ENCODE measurements at places on chromosomes 4 and X.

DNA sequence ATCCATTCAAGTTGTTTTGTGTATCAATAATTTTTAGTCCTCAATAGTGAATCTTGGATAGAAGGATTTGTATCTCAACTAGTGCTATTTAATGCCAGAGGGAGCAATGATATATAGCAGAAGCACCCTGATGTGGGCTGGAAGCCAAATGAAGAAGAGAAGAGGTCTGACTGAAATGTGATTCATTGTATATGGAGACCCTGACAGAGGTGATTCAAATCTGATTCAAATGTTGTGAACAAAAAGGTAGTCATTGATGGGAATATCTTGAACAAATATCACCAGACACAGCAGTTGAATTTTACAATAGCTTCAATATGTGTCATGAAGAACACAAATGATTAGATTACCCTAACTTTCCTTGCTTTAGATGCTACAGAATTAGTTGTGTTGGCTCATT is 27.5 kb upstream of the SULT1B1 start:
- DNase-seq, result no peak

GRCh38 chr4:44738615-44739014 is 12.3 kb upstream of the GNPDA2 start:
- DNase-seq, result no peak

GRCh38 chrX:68433981-68434299 is 645 bp upstream of the OPHN1 start:
- DNase-seq, result no peak

- no peak for DNase-seq
Measured at GRCh38 chrX:120485315-120485637, 16.2 kb upstream of the LAMP2 start.

- DNase-seq, result no peak
Measured at GRCh38 chr4:141635736-141636081, 674 bp upstream of the IL15 start.

DNA sequence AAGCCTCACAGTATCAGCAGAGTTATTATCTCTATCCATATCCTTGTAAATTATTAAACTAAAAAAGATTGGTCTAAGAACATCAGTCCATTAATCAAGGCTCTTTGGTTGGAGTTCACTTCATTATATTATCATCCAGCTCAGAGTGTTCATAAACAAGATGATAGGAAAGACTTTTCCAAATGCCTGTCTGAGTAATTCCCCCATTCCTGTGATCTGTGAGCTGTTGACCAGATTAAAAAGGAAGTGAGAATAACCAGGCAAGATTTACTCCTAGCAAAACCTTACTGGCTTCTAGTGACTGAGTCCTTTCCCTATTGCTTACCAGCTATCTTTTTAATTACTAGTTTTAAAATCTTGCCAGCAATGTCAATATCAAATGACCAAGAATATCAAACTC is 14.9 kb downstream of the PKD2 start:
- DNase-seq, result no peak

DNA sequence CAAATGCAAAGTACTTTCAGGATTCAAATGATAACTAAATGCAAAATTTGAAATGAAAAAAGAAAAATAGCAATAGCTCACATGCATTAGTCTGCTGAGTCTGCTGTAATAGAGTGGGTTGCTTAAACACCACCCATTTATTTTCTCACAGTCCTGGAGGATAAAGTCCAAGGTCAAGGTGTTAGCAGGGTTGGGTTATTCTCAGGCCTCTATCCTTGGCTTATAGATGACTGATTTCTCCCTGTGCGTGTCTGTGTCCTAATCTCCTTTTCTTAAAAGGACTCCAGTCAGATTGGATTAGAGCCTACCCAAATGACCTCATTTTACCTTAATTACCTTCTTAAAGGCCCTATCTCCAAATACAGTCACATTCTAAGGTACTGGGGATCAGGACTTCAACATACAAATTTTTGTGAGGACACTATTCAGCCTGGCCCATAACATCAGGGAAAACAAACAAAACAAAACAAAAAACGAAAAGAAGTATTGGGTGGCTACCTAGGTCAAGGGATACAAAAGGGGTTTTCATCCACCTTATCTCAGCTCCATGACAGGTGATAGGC is 6.3 kb upstream of the TBL1X start:
- no peak for DNase-seq

- no peak for DNase-seq
Measured at GRCh38 chr4:16775411-16776154, 122.9 kb downstream of the LDB2 start.

GRCh38 chr4:173522160-173522950 is 7.7 kb downstream of the HAND2 start:
- DNase-seq, result peak; percentile 81

GRCh38 chr4:23113104-23113503 is 420.4 kb downstream of the GBA3 start:
- DNase-seq, result no peak

DNA sequence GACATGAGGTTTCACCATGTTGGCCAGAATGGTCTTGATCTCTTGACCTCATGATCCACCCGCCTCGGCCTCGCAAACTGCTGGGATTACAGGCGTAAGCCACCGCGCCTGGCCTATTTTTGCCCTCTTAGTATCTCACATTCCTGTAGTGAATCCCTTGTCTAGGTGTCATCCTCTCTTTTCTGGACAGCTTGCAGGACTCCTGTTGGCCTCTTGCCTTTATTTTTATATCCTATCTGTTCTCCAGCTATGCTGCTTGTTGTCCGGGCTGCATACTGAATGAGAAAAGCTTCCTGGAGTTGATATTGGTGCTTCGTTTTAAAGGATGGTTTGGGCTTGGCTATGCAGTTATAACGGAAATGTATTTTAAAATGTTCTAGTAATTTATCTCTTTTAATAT is 148.6 kb downstream of the TLL1 start:
- no peak for DNase-seq

- DNase-seq, result no peak
Measured at GRCh38 chr4:129355516-129355915, 259.6 kb downstream of the C4orf33 start.

DNA sequence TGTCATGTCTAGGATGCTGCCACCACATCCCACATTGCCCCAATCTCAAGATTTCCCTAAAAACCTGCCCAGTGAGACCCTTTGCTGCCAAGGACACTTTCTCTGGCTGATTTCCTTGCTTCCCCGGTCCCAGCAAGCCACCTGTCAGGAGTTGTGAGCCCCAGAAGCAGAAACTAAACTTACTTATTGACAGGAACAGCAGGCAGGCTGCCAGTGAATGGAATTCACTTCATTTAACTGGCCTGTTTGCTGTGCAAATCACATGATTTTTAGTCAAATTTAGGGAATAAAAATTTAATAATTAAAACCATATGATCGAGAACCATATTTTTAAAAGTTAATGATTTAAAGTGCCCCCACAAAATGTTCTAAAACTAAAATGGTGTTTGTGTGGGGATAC is 48.5 kb downstream of the MAMLD1 start:
- DNase-seq, result no peak

GRCh38 chrX:76555816-76556215 is 128.3 kb downstream of the MAGEE1 start:
- DNase-seq, result no peak

- no peak for DNase-seq
Measured at GRCh38 chr4:72767618-72768302, 198.7 kb upstream of the ADAMTS3 start.

DNA sequence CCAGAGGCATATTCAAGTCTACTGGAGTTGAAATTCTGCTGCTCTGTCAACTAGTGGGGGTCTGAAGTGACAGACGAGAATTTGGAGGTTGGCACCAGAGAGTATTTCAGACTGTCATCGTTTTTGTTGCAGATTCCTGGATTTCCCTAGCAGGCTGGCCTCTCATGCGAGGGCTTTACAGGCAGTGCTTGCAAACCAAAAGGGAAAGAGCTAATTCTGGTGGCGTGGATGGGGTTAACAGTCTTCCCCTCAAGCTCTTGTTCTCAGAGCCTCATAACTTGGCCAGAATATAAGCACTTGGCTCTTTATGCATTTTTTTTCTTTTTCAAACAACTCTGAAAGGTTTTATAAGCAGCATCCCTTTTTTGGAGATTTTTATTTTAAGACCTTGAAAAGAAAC is at the start of gene SPARCL1:
Gene SPARCL1, minus strand, starts transcription at position 190 of the 400 bp plus-strand sequence. CDS start 29,802 bp downstream, outside the sequence.
- DNase-seq, result no peak

DNA sequence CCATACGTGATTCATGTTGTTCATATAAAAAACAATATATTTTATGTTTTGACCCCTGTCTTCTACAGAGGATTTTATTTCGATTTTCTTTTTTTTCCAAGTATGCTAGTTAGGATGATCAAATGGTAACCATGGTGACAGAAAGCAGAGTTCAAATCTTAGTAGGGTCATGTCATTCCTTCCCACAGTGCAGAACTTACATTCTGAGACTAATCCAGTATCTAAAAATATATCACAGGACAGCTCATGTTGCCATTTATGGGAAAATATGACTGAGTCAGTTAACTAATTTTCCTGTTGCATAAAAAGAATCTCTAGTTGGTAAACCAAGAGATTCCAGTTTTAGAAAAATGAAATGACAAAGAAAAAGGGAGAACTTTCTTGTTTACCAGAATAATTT is 209.5 kb downstream of the PARM1 start:
- DNase-seq, result no peak

GRCh38 chr4:37646247-37646646 is 39.9 kb downstream of the RELL1 start:
- no peak for DNase-seq

DNA sequence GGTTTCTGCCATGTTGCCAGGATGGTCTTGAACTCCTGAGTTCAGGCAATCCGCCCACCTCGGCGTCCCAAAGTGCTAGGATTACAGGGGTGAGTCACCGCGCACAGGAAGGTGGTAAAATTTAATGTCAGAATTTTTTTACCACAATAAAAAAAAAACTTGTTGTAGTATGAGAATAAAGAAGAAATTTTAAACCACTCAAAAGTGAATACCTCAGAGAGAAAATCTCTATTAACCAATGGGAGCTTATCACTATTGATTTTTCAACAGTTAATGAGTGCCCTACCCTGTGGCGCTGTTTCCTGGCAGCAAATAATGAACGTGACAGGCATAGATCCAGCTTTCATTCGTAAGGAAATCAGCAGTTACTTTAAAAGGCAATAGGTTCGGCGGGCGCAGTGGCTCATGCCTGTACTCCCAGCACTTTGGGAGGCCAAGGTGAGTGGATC is 32.7 kb upstream of the SLC25A4 start:
- DNase-seq, result no peak

DNA sequence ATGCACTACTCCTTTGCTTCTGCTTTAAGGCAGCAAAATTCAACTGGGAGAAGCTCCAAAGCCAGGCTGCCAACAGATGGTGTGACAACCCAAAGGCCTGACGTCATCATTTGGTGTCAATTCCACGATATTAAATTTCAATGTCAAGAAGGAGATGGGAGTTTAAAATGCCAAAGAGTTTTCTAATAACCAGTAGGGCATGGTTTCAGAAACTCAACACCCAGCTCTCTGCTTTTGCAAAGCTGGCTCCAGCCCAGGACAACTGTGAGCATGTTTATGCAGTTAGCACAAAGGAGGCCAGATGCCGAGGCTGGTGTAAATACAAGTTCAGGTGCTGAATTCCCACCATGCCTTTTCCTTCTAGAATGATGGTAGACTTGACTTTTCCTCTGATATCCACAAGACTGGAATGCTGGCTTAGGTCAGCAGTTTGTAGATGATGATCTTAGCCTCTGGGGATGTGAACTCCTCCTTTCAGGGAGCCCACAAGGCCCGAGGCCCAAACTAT is 67.3 kb downstream of the AFAP1 start:
- DNase-seq, result no peak

- no peak for DNase-seq
Measured at GRCh38 chr4:147749811-147750321, 18.0 kb downstream of the ARHGAP10 start.

DNA sequence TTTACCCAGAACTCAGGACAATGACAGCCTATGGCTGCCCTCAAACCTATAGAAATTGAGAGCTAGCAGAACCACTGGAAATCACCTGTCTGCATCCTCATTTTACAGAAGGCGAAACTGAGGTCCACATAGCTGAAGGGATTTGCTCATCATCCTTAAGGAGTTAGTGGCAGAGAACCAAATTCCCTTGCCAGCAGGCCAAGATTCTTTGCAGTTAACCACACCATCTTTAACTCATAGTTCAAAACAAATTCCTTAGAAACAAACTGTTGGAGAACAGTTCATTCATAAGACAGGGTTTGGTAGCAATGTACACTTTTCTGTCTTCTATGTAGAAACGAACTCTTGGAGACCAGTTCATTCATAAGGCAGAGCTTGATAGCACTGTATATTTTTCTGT is 37.9 kb upstream of the RAP2C start:
- no peak for DNase-seq

- DNase-seq, result no peak
Measured at GRCh38 chrX:153412746-153413720, 1.8 kb downstream of the ZFP92 start.

GRCh38 chr4:109648266-109648996 is 54.8 kb downstream of the CASP6 start:
- no peak for DNase-seq

GRCh38 chr4:15232366-15233263 is 195.2 kb upstream of the C1QTNF7 start:
- DNase-seq, result no peak

DNA sequence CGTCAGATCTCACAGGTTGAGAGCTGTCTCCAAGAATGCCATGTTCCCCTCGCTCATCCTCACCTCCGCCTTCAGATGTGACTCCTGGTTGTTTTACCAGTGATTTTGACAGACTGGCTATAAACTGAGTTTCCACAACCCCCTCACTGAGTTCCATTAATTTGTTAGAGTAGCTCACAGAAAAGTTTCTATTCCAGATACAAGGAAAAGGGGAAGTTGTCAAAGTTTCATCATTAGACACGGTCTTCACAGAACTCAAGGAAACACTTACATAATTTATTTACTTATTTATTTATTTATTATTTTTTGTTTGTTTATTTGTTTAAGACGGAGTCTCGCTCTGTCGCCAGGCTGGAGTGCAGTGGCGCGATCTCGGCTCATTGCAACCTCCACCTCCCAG is 55.7 kb upstream of the IQSEC2 start:
- no peak for DNase-seq

GRCh38 chr4:151641167-151641566 is 119.6 kb downstream of the GATB start:
- no peak for DNase-seq

GRCh38 chrX:74613370-74614092 is 893 bp downstream of the RLIM start:
- no peak for DNase-seq

DNA sequence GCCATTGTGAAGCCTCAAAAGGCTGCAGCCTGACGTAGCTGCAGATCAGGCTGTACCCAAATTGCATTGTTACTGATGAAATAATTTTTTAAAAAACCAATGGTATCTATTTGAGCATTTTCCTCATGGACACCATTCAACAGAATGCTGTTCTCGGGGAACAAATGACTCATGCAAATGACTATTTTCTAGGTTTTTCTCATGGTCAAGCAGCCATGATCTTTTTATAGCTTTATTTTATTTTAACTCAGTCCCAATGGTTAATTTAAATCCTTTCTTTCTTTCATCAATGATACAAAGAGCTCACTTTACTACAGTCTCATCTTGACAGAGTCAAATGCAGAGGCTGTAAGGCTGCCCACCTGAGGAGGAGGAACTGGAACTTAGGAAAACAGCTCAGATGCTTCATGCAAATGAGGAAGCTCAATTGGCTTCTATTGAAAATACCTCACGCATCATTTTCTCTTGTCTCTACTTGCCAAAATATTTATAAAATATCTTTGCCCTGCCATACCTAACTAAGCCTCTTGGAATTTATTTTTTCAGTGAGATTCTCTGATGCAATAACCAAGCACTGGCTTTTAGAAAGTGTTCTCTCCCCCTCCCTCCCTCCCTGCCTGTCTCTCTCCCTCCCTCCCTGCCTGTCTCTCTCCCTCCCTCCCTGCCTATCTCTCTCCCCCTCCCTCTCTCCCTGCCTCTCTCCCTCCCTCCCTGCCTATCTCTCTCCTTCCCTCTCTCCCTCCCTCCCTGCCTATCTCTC is 81.0 kb downstream of the SORBS2 start:
- DNase-seq, result no peak

GRCh38 chr4:74244049-74244448 is 64.2 kb upstream of the EPGN start:
- DNase-seq, result no peak

Measured in vagina (tissue), 2 donors.